Kidney (tissue), 22 donors: ENCODE measurements at places on chromosomes 3 and 15.
A peak's percentile ranks its signal among the peaks of the same experiment; 100 is the strongest.

DNA sequence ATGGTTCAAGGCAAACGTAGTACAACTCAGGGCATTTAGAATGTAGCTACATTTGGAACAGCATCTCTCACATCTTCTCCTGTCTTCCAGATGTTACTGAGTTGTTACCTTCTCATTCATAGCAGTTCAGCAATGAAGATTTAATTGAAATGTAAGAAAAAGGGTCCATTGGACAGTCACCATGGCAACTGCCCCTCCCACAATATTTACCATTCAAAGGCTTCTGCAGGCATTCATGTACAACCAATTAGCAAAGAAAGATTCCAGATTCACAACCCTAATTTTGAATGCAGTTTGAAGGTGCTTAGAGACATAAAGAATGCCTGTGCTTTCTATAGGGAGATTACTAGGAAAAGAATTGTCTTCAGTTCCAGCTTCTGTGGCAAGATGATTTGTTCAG lies 22.2 kb downstream of the SCN11A start:
- DNase-seq: no peak

DNA sequence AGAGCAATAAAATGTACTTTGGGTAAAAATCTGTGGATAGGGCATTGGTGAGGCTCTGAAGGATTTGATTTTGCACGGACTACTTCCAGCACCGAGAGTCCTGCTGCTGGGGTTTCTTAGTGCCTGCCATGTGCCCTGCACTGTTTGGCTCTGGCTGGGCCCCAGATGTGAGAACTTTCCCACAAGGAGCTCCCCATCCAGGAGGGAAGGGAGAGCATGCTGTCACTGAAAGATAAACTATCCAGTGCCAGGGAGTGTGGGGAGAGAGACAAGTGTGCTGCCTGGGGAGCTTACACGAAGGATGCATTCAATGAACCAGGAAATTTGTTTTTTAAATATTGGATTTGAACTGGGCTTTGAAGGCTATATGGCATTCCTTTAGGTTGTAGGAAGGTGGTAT lies 30.2 kb downstream of the LPP start:
- DNase-seq: no peak

- DNase-seq: peak; percentile 52
These were observed 12.4 kb downstream of the HES1 start for GRCh38 chr3:194148383-194148782.

GRCh38 chr15:81851325-81851724 lies 194.5 kb downstream of the MEX3B start:
- no peak for DNase-seq

GRCh38 chr3:115885621-115886020 lies 262.3 kb downstream of the GAP43 start:
- no peak for DNase-seq

DNA sequence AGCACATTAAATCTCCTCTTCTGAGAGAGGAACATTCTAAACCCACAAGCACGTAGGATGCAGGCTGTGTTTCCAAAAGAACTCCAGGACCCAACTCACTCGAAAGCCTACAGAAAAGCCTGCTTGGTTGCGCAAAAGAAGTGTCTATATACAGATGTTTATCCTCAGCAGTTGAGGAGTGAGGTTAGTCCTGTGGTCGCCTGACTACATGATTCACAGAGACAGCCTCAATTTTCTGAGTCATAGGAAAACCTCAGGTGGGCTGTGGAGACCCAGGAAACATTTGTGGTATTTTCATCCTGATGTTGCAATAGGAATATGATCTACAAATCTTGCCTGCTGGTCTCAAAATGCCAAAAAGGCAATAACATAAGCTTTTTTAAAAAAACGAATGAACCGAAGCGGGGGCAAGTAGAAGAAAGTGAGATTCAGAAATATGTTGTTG lies 183.8 kb upstream of the THRB start:
- no peak for DNase-seq

- no peak for DNase-seq
These were observed 49.5 kb upstream of the MCF2L2 start for GRCh38 chr3:183477801-183478456.

DNA sequence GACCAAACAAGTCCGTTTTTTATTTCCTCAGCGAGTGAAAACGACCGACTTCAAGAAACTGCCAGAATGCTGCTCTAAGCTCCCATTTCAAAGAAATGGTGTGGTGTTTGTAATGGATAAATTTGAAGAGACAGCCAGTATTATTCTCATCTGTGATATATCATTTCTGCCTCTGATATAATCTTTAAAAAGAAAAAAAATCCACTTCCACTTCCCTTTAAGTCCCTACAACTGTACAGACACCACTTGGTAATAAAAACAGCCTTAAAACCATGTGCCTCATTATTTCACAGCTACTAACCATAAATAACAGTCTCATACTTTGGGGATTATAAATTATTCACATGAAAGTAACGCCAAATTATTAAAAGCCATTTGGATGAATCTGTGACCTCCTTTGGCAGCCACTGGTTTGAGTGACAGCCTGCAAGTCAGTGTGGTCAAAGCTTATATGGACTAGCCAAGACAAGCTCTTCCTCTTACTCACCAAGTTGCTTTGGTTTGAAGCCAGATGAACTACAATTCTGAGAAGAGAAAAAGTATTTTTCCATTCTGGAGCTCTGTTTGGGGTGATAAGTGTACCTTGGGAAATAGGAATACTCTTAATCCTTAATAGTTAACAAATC lies 168.0 kb downstream of the SHOX2 start:
- no peak for DNase-seq

DNA sequence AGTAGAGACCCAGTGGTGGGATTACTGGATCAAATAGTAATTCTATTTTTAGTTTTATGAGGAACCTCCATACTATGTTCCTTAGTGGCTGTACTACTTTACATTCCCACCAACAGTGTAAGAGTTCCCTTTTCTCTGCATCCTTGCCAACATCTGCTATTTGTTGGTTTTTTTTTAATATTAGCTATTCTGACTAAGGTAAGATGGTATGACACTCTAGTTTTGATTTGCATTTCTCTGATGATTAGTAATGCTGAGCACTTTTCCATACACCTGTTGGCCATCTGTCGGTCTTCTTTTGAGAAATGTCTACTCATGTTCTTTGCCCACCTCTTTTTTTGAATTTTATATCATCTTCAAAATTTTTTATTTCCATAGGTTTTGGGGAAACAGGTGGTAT lies 34.2 kb upstream of the RAP2B start:
- no peak for DNase-seq

DNA sequence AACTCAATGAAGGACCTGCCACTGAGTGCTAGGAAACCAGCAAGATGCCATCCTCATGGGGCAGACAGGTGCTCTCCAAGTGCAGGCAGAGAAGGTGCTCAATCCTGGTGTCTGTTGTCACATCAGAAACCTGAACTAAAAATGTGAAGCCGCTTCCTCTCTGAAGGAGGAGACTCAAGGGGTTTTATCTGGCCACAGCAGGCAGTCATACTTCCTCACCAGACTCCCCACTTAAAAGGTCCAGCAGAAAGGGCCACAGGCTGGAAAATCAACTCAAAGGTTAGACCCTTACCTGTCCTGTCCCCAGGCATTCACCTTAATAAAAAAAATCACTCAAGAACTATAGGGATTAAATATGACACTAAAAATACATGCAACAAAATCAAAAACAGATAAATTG lies 4.8 kb downstream of the CCDC12 start:
- DNase-seq: no peak

GRCh38 chr3:134768116-134768515 lies 26.9 kb upstream of the EPHB1 start:
- no peak for DNase-seq

- DNase-seq: no peak
These were observed 760.4 kb downstream of the ZPLD1 start for GRCh38 chr3:103195216-103195615.

DNA sequence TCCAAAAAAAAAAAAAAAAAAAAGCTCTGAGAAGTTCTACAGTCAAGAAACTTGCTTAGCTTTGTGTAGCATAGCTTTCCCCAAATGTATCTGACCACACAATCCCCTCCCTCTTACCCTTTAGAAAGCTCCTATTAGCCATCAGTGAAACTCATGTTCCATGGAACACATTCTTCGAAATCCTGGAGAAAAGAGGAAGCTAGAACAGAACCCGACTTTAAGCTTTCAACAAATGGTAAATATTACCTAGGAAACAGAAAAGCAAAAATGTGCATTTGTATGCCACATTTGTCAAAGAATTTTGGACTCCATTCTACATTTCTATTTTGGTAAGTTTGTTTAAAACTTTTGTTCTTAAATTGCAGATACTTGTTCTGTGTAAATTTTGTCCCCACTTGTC lies 17.4 kb upstream of the CRTC3 start:
- DNase-seq: no peak

DNA sequence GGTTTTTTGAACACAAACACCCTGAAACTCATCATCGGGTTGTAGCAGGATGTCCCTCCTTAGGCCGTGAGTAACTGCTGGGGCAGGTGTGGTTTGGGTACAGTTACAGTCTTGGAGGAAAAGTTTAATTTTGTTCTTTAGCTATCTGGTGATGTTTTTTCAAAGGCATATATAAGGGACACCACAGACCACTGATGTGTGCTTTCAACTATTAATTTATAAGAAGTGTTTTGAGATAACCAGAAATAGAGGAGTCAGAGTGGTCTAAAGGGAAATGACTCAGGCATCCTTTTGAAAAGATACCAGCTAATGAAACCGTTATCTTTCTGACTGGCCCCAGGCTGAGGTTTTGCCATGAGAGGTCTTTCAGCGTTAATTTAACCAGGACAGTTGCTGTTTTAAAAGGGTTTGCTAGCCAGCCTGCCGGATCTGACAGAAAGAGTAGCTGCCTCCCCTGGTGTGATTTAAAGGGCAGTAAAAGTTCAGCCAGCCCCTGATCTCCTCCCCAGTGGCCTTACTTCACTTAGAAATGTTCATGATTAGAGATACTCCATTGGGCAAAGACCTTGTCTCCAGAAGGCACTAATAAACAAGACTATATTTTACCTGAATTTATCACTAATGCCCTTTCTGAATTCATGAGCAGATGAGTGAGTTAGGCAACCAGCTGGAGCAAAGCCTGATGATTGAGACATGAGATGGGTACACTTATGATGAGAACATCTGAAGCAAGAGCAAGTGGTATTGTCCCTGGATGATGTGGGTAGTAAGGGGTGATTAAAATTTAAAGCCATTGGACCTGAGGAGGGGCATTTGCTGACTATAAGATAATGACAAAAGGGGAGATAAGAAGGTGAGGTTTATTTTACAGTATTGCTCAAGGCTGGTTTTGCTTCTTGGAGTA lies 482.5 kb upstream of the TBL1XR1 start:
- peak; percentile 70 for DNase-seq

GRCh38 chr3:88059380-88060170 lies 520 bp downstream of the ZNF654 start:
- DNase-seq: peak; percentile 35

DNA sequence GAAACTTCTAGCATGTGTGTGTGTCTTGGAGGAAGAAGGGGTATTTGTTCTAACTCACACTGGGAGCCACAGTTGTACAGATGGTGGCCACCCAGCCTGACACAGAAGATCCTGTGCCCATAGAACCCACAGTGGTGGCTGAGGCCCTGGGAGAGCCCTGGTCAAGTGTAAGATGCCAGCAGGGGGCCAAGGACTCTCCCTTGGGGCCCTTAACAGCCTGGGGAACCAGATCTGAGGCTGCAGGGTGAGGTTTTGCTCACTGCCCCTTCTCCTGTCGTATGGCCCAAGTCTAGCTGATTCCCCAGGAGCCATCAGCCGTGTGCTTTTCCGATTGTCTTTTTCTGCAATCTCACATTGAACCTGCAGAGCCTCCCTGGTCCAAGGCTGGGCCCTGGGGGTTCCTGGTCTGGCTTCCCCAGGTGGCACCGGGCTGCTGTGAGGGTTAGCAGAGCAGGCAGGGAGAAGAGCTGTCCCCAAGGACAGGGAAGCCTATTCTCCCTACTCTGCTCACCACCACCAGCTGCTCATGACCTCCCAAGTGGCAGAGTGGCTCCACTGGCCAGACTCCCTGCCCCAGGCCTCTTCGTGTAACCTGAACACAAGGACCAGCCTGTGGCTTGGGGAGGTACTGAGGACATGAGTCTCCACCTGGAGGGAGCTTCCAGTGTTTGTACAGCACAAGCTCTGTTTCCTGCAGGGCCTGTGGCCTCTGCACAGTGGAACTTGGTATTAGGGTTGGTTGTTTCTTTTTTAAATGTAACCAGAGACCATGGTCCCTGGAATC lies 51.9 kb downstream of the CA12 start:
- DNase-seq: no peak

DNA sequence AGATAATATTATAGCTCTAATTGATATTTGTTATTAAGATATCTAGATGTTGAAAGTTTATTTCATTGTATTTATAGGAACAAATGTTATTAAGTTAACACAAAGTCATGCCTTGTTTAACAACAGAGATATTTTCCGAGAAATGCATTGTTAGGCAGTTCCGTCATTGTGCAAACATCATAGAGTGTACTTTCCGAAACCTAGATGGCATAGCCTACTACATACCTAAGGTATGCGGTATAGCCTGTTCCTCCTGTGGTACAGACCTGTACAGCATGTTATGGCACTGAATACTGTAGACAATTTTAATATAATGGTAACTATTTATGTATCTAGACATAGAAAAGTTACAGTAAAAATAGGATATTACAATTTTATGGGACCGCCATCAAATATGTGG lies 114.3 kb downstream of the NAALADL2 start:
- no peak for DNase-seq

DNA sequence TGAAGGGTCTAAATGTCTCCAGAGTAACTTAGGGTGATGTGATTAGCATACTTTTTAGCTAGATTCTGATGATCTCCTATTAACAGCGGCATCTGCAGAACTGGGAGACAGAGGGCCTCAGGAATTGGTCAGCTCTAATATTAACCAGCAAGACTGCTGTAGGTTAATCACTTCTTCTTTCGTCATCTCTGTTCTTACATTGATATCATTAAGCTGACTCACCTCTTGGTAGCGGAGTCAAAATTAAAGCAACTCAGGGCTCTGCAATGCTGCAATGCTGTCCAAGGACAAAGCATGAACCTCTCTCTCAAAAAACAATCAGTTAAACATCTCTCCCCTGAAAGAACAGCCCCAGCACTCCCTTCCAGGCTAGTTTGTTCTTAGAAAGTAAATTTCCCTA lies 57.5 kb upstream of the TRA2B start:
- no peak for DNase-seq

- no peak for DNase-seq
These were observed 68.7 kb downstream of the CHRD start for GRCh38 chr3:184448321-184449160.

DNA sequence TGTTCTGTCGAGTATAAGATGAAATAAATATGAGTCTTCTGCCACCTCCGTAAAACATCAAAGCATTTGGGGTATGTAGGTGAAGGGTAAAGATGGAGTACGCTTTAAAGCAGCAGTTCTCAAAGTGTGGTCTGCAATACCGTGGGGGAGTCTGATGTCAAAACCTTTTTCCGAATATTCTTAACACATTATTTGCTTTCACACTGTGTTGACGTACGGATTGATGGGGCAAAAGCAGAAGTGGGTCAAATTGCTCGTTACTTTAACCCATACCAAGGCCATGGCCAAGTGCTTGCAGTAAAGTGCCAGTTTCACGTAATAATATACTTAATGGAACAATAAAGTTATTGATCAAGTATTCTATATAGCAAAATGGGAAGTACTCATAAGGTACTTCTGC lies 36.3 kb downstream of the PAK2 start:
- DNase-seq: no peak
